ENCODE measurements at places on chromosomes 6 and 20.

DNA sequence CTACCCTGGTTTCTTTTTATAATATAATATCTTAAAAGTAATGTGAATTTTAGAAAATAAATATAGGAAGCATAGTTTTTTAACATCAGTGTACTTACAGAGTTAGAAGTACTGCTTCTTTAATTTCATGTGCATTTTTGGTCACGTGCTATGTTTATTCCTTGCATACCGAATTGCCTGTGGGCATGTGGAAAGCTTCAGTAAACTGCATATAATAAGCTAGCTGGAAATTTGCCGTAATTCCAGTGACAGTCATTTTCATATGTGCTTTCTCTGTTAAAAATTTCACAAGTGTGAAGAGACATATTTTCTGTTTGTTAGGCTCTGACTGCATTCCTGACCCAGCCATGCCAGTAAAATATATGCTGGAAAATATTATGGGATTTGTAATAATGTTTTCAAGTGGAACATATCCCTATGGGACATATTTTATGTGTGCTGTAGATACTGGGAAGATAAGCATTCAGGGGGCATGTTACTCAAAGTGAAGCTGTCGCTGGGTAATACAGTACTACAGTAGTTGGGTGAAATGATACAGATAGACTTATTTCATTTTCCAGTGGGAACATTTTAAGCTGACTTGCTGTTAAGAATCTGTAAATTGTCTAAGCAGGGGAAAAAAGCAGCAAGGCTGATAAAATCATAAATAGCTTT, 616.7 kb downstream of the FRK start:
- no peak for DNase-seq

- no peak for DNase-seq
These were observed 243.0 kb downstream of the TSHZ2 start for GRCh38 chr20:53215166-53215565.

DNA sequence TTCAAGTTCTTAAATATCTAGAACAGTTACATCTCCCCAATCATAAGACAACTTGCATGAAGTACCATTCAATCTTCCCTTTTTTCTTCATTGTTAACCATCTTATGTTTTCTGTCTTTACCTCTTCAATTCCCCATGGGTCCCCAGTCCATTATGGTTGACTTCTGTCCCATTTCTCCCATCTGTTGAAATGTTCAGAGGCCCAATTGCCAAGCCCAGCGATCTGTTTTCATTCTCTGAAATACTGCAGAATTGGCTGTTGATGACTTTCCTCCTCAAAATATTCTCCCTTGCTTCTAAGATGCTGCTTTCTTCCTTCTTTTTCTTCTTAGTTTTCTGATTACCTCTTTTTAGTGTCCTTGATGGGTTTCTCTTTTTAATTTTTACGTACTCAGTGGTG, 26.0 kb downstream of the DSTN start:
- no peak for DNase-seq

DNA sequence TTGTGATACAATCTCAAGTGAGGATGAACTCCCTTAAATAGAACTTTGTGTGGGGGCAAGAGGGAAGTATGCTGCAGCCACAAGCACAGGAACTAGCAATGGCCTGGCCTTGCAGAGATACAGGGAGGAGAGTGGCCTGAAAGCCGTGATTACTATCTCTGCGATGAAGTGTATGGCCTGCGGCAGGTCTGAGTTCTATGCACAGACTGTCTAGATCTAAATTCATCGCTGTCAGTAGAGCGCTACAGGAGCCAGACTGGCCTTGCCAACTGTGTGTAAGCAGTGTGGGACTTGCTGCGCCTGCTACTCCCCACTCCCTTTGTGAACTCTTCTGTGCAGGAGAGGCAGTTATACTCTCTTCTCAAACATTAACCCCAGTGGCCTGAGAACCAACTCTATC, 997.0 kb downstream of the GRIK2 start:
- DNase-seq, result no peak

DNA sequence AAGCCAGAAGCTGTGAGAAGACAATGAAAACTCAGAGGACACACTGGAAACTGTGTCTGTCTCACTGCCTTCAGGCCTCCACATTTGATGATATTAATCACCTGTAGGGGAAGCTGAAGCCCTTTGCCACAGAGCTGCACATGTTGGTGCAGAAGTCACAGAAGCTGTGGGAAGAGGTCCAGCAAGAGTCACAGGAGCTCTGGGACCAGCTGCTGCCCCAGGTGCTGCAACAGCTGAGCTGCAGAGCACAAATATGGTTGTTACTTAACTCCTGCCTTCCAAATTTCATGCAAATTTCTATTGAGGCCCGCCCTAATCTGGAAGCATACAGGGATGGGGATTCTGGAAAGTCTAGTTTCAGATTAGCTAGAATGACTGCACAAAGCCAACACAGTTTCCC, 169.3 kb downstream of the OGFRL1 start:
- peak; percentile 84 for DNase-seq

- DNase-seq, result peak; percentile 98
These were observed 28.2 kb upstream of the KCNB1 start for GRCh38 chr20:49510562-49511122.

- no peak for DNase-seq
These were observed 473.4 kb upstream of the MARCKS start for GRCh38 chr6:113383701-113384100.

GRCh38 chr6:22882581-22882980, 313.2 kb downstream of the HDGFL1 start:
- DNase-seq, result no peak

DNA sequence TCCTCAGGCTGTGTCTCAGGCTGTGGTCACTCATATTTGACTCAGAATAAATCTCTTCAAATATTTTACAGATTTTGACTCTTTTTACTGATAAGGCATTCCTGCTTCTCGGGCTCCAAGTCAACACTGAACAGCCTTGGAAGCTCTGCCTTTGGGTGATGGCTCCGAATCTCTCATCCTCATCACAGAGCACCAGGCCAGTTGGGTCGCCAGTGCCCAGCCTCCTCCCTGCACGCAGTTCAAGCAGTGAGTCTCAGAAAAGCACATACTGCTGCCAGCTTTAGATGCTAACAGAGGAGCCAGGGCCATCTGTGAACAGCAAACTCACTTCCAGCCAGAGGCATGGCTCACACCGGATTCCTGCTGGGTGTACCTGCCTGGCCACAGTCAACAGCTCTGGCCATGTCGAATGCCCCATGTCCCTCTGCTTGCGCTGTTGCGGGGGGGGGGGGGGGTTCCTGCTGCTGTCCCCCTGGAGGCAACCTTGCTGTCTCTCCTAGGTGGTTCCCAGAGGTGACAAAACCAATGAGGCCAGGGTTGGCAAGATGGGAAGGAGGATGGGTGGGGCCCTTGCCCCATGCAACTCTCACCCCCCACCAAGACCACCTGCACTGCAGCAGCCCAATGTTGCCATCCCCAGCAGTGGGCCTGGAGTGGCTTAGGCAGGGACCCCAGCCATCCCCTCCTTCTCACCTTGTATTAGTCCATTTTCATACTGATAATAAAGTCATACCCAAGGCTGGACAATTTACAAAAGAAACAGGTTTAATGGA, 248.8 kb downstream of the ERMARD start:
- no peak for DNase-seq

- no peak for DNase-seq
These were observed 151.8 kb downstream of the FOXC1 start for GRCh38 chr6:1761477-1761877.

GRCh38 chr6:6319952-6320811, at the start of gene F13A1:
F13A1 (minus strand) TSS chr6:6320662; CDS start chr6:6318664, 1,998 bp downstream.
- DNase-seq, result no peak

GRCh38 chr20:10629946-10630650, 43.7 kb downstream of the JAG1 start:
- no peak for DNase-seq

- DNase-seq, result peak; percentile 88
These were observed 36.0 kb downstream of the CCN2 start for GRCh38 chr6:131914967-131915751.

DNA sequence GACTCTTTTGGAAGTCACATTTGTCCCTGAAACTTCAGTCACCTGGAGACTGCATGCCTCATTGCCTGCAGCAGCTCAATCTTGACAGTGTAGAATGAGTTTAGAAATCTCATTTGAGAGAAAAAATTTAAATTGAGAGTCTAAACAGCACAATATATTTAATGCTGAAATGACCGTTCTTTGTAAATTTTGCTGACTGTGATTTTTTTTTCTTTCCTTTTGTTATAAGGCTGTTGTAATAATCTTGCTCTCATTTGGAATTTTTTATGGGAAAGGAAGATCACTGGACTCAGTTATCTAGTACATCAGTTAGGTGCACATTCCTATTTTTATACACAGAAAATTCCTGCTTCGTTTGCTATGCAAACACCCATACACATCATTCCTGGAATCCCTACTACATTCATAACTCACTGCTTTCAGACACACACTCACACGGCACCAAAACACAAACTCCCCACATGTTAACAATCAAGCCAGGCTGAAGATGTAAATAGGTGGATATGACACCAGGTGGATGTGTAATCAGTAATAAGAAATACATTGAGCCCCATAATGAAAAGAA, 43.8 kb downstream of the PTCHD4 start:
- no peak for DNase-seq

DNA sequence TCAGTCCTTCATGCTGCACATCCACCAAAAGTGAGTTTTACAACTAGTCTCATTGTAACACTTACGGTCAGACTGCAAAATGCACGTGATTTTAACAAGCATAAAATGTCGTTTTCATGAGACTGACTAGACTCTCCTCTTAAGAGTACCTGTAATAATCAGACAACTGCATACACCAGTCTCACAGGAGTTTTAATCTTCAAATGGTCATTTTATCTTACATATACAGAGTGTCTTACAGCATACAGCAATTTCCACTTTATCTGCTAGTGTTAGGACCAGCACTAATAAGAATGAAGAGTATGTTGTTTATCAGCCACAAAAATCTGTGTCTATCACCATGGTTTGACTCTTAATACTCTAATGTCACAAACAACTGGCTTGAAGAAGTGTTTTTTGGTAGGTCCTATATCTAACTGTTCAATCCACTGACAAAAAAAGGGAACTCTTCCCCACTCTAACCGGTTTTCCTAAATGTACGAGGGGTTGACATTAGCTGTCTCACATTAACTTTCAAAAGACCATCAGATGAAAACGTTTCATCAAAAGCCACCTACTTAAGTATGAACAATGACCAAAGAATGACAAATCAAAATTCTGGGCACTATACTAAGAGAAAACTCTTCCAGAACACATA, 1.5 kb upstream of the ASF1A start:
- peak; percentile 25 for DNase-seq

GRCh38 chr20:48828734-48829460, 1.1 kb upstream of the PREX1 start:
- DNase-seq, result no peak

DNA sequence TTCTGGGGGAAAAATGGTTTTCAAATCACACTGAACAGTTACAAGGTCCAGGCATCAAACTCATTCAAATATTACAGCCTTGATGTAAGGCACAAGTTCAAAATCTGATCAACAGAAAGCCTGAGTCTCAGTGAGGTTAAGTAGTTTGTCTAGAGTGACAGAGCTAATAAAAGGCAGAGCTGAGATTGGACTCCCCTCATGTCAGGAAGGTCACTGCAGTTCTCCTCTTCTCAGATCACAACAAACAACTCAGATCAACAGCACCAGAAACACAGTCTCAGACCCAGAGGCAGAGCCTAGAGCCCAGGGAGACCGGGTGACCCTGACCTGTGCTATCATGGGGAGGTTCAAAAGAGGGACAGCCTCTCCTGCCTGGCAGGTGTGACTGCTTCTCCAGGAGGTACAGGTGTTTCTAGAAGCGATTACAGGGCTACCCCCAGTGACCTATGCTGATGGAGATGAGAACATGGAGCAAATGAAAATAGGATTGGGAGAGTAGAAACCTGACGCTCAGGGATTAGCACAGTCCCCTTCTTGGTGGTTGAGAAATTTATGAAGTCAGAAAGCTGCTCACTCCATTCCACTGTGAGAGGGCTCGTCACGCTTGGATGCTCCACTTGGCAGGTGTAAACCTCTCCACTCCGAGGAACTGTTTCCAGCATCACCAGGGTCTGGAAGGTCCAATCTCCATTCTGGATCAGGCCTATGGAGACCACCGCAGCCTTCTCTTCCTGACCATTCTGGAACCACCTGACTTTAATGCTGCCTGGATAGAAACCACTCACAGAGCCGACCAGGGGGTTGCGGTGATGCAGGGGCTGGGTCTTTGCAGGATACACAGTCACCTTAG, 24.3 kb upstream of the HLA-DRB5 start:
- DNase-seq, result no peak

DNA sequence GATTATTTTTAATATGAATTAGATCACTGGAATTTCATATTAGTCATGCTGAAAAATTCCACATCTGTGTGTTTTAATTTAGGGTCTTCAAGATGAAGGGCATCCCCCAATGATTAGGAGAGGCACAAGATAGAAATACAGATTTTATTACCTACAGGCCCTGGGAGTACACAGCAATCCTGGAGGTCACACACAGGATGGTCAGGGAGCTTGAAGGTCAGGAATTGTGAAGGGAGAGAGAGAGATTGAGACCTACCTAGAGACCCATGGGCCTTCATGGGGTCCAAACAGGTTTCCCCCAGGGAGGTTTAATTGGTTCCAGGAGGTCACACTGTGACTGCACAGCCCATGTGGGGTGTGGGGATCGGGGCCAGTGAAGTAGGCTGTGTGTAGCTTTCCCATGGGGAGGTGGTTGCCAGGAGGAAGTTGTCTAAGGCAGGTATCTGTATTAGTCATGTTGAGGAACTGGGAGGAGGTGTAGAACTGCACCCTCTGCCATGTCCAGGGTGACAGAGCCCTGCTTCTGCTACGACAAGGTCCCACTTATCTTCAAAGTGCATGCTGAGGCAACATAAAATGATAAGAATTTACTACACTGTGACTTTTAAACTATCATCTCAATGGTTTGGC, 18.3 kb downstream of the SNX9 start:
- DNase-seq, result no peak

DNA sequence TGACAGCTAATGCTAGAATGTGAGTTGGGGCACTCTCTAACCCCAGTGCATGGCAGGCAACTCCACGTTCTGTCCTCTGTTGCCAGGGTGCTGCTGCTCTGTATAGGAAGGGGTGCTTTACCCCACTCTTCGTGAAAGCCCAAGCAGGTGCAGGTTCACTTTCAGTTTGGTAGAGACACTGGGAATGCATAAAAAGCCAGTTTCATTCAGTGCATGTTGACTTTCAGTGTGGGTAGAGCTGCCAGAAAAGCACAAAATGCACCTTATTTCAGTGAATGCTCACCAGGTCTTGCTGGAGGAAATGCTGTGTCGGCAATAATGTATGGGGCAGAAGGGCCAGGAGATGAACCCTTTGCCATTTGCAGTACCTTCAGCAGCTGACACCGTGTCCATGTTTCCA, 62.1 kb upstream of the ADGRB3 start:
- DNase-seq, result no peak

GRCh38 chr6:70280400-70280853, 22.5 kb downstream of the COL9A1 start:
- DNase-seq, result no peak

All from LHCN-M2 (cell line).